ENCODE measurements at places on chromosomes 3 and 15. TPM values are rescaled to one million over a fixed set of nuclear protein-coding genes. Genes with fewer than 3 reads are reported as not detected.

GRCh38 chr3:61030469-61031035, 220.7 kb downstream of the FHIT start:
- no peak for DNase-seq

GRCh38 chr15:63474810-63475316, 29.5 kb upstream of the USP3 start:
- no peak for DNase-seq

DNA sequence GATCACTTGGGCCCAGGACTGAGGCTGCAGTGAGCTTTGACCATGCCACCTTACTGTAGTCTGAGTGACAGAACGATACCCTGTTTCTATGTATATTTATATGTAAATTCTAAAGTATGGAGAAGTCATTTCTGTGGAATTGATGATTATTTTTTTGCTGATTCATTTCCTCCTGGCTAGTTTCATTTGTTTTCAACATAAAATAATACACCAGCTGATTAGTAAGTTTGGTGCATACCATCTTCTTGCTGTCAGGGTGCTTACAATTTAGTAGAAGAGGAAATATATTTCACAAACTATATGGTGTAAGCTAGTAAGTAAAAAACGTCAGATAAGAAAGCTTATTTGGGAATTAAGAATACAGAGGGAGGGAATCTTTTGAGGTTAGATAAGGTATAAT, 36.0 kb downstream of the SLC25A26 start:
- no peak for DNase-seq

Gene FRMD5
- 0.15 TPM for total RNA-seq

GRCh38 chr15:70199124-70199482, 101.4 kb upstream of the TLE3 start:
- DNase-seq: no peak

- no peak for DNase-seq
These were observed 7.1 kb upstream of the SSUH2 start for GRCh38 chr3:8651418-8652323.

Gene SEMA5B
- total RNA-seq: not detected

- no peak for DNase-seq
These were observed 694.9 kb downstream of the MECOM start for GRCh38 chr3:168968609-168969008.

DNA sequence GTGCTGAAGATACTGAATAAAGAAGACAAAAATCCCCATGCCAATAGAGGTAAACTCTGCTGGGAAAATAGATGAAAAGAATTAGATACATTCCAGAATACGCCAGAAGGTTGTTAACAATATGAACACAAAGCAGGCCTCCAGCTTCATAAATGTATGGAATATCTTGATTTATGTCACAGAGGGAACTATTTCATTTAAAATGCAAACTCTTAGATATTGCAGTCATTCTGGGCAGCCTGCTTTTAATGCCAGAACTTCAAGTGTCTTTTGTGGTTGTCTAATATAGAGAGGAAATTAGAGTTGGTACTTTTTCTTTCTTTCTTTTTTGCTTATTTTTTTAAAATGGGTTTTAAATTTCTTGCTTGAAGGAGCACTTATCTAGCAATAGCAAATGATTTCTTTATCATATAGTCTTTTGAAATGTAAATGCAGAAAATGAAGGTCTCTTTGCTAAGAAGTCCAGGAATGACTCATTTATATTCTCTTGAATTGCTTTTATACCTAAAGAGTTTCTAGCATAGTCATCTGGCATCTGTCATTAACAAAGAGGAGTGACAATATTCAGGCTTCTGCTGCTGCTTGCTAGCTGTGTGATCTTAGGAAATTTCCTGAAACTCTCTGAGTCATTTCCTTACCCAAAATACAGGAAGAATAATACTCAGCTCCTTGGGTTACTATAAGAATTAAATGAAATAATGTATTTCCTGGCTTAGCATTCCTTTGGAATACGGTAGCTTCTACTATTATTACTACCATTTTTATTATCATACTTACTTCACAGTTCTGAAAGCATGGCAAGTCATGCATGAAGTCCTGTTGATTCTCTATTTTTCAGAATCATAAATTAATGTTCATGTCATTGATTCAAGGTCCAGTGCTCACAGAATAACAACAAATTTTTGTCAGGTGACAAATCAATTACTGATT, 527.6 kb downstream of the DIPK2A start:
- DNase-seq: no peak

DNA sequence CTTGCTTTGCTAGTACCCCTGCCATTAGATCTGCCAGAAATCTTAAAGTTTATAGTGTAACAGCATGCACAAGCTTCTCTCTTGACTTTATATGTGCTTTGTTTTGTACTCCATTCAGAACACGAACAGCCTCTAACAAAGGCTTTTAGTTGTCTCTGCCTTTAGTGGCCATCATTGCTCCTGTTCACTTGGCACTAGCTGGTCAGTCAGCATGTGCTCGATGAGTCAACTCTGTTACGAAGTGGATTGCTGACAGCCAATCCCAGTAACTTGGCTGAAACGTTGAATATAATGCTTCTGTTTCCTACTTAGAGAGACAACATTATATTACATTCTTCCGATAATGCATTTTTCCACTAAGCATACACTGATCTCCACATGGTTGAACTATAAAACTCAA, 349.2 kb downstream of the NAALADL2 start:
- no peak for DNase-seq

Gene EAF1
- total RNA-seq: 30.6 TPM

- DNase-seq: no peak
These were observed 13.0 kb downstream of the EFCC1 start for GRCh38 chr3:129014148-129014547.

Gene OSTN
- total RNA-seq: not detected
